ENCODE measurements at places on chromosomes 2 and 18. TPM values are rescaled to one million over a fixed set of nuclear protein-coding genes. Genes with fewer than 3 reads are reported as not detected.

AMER3 gene
- total RNA-seq, result not detected

ZAP70 gene
- total RNA-seq, result 439 TPM

ZNF397 gene
- total RNA-seq, result 10.1 TPM

TAF1B gene
- 15.3 TPM for total RNA-seq

ABCG5 gene
- not detected for total RNA-seq

RAB10 gene
- 42.9 TPM for total RNA-seq

CCDC148 gene
- not detected for total RNA-seq

CEP68 gene
- 22.5 TPM for total RNA-seq

SLC9A2 gene
- not detected for total RNA-seq

NGEF gene
- not detected for total RNA-seq

KYNU gene
- total RNA-seq, result 2.8 TPM

CTDP1 gene
- 61.0 TPM for total RNA-seq

SGPP2 gene
- 5.1 TPM for total RNA-seq

PDE11A gene
- total RNA-seq, result not detected

KIF5C gene
- total RNA-seq, result 32.0 TPM

POTEF gene
- not detected for total RNA-seq

MPP4 gene
- total RNA-seq, result 0.17 TPM

LOXL3 gene
- total RNA-seq, result 0.75 TPM

HADHB gene
- total RNA-seq, result 46.3 TPM

CYTIP gene
- 294 TPM for total RNA-seq

LYPD6 gene
- not detected for total RNA-seq

SULT1C3 gene
- not detected for total RNA-seq

CPLX4 gene
- total RNA-seq, result not detected

AQP12B gene
- total RNA-seq, result not detected

C1QL2 gene
- total RNA-seq, result not detected

ITGA6 gene
- total RNA-seq, result 61.7 TPM

MRPL30 gene
- 14.2 TPM for total RNA-seq

KLHL29 gene
- total RNA-seq, result 1.1 TPM

SMYD1 gene
- not detected for total RNA-seq

GULP1 gene
- not detected for total RNA-seq

ADAM23 gene
- total RNA-seq, result 29.6 TPM

DAW1 gene
- not detected for total RNA-seq

ANKRD62 gene
- total RNA-seq, result not detected

FMNL2 gene
- 0.34 TPM for total RNA-seq
